CD4-positive, alpha-beta memory T cell (primary cell): ENCODE measurements at places on chromosomes 5 and 9.
A peak's percentile ranks its signal among the peaks of the same experiment; 100 is the strongest.

GRCh38 chr9:33445389-33446239 is 1.8 kb downstream of the AQP3 start:
- peak; percentile 33 for DNase-seq

- no peak for DNase-seq
Observed at GRCh38 chr9:113888336-113888735, 12.2 kb downstream of the ZNF618 start.

DNA sequence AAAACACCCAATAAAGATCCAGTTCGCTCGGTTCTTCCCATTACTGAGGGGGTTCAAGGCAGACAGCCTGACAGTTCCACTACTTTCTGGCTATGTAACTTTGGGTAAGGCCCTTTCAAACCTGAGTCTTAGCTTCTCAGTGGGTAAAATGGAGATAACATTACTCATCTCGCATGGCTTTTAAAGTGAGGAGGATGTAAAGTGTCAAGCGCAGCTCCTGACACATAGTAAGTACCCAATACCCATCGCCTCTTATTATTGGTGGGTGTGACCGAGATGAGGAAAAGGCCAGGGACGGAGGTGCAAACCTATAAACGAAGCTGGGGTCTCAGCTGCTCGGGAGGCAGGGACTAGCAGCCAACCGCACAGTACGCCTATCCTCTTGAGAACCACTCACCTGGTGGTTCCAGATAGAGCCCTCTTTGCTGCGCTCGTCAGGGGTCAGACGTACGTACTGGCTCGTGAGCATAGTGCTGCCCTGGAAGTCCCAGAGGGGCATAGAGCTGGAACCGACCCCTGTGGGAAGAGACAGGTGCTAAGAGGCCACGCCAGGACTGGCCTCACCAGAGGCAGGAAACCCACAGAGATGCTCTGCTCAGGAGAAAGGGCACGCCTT is 584 bp downstream of the LMAN2 start:
- no peak for DNase-seq

DNA sequence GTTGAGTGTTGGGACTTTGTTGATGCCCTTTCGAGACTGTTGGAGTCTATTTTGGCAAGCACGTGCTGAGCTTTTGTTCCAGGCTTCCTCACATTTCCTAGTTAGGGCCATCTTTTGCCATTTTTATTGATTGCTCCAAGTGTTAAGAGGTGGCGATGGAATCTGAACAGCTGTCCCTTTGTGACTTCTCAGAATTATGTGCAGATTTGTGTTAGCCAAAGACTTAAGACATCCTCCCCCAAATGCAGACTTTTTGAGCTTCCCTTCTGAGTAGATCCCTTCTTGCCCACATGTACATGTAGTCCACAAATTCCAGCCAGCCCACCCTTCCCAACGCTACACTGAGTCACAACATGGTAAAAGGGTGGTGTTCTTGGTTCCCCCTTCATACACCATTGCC is 59.2 kb downstream of the SPIN1 start:
- DNase-seq, result no peak

GRCh38 chr9:68555437-68556150 is 14.9 kb upstream of the TMEM252 start:
- no peak for DNase-seq

DNA sequence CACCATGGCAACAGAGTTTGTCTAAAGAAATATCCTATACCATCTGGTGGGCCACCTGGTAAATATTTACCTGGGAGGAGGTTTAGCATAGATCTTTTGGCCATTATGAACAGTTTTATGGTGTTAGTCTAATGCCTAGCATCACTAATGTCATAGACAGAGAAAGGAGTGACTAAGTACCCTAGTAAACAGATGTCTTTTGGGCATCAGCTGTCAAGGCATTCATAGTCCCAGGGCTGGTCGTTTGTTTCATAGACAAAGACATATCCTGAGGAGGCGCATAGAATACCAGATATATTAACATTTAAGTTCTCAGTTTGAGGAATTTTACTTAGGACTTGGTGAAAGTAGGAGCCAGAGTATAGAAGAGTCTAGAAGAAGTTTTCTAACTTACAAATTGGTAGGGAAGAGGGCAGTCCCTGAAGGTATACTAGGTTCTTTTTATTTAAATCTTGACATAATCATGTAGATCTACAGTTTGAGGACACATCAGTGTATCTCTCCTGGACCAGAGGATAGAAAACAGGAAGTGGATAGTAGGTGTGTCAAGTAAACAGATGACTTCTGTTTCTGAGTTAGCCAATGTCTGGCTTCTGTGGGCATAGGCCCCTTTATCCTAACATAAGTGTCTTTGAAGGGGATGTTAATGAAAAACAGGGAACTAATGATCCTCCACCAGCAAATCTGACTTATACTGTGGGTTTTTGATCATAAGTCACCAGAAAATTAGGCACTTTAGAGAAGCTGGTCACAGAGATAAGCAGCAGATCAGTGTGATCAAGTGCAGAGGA is 105.0 kb upstream of the PRSS3 start:
- DNase-seq, result no peak

- DNase-seq, result no peak
Observed at GRCh38 chr5:157516626-157517325, 56.8 kb downstream of the NIPAL4 start.

GRCh38 chr9:111162026-111162425 is 123.8 kb upstream of the LPAR1 start:
- DNase-seq, result no peak

DNA sequence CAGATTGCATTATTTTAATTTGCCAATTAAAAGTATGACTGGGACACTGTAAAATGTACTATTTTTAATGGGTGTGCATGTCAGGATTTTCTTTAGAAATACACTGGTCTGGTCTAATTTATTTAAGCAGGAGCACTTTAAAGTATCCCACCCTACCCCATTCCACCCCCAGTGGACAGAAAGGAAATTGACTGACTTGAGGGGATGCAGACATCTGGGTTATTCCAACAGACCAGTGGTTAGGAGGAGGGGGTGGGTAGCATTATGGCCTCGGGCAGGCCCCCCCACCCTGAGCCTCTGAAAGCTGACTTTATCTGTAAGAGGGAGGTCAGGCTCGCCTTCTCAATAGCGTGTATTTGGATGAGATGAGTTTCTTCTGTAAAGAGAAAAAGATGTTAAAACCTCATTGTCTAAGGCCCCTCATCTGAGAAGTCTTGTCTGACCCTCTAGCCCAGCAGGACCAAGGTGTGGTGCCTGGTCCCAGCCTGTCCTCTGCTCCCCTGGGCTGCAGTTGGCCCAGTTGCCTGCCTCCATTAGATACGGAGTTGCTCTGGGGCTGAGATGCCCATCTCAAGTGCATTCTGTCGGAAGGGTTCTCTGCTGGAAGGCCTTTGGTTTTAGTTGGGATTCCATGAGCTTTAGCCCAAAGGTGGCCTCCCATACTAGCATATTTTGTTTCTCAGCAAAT is 4.4 kb downstream of the HNRNPAB start:
- no peak for DNase-seq

GRCh38 chr5:131976414-131977211 is 31.1 kb upstream of the MEIKIN start:
- no peak for DNase-seq

DNA sequence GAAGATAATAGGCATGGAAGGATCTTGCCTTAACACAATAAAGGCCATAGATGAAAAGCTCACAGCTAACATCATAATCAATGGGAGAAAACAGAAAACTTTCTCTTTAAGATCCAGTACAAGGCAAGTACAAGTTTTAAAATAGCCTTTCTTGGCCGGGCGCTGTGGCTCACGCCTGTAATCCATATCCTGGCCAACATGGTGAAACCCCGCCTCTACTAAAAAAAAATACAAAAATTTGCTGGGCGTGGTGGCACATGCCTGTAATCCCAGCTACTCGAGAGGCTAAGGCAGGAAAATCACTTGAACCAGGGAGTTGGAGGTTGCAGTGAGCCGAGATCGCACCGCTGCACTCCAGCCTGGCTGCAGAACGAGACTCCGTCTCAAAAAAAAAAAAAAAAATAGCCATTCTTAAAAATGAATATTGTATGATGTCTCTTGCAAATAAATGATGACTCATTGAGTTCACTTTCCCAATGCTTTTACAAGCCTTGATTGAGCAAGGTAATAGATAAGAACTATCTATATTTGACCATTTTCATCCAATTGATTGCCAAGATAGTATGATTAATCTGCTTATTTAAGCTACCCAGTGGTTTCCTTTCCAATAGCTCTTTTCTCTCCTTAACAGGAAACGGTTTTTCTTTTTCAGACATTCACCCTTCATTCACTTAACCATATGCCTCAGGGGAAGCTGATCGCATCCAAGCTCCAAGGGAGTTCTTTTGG is 15.8 kb downstream of the CCDC152 start:
- DNase-seq, result no peak

DNA sequence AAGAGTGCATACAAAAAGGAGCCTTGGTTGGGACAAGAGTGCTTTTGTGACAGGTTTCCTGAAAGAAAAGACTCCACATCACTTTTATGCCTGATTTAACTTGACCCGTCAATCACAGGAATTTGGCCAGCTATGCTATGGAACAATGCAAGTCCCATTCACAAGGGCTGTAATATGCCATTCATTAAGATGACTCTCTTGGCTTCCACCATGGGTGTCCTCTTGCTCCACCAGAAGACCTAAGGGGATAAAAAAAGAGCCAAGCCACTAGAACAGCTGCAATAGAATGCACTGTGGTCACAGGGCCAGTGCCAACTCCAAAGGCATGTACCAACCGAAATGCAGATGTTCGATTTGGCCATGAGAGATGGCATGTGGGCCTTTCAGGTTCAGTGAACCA is 480.1 kb upstream of the MPDZ start:
- no peak for DNase-seq

GRCh38 chr9:131682261-131682660 is 57.6 kb downstream of the RAPGEF1 start:
- no peak for DNase-seq

- DNase-seq, result no peak
Observed at GRCh38 chr5:75567710-75568109, 43.5 kb upstream of the ANKDD1B start.

DNA sequence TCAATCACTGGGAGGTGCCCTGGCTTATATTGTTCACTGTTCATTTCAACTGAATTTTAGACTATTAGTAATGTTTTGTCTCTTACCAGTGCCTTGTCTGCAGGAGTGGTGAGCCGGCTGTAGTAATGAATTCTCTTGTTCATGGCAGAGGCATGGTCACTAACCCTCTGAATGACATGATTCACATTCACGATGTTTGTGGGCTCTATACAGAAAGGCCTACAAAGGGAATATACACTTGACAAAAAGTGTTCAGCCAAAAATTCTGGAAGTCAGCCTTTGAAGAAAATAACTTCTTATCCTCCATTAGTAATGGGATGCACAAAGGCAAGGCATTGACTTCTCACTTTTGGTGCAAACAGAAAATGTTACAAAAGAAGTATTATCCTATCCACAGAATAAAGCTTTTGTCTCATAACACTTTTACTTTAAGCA is 39.6 kb downstream of the SLC38A9 start:
- DNase-seq, result no peak

GRCh38 chr5:171710451-171711024 is 75.1 kb upstream of the SMIM23 start:
- no peak for DNase-seq

GRCh38 chr5:145637396-145637795 is 197.7 kb downstream of the PRELID2 start:
- DNase-seq, result no peak

GRCh38 chr5:1421521-1422341 is 23.5 kb downstream of the SLC6A3 start:
- no peak for DNase-seq

GRCh38 chr9:137294681-137295237 is 7.3 kb downstream of the NRARP start:
- no peak for DNase-seq

DNA sequence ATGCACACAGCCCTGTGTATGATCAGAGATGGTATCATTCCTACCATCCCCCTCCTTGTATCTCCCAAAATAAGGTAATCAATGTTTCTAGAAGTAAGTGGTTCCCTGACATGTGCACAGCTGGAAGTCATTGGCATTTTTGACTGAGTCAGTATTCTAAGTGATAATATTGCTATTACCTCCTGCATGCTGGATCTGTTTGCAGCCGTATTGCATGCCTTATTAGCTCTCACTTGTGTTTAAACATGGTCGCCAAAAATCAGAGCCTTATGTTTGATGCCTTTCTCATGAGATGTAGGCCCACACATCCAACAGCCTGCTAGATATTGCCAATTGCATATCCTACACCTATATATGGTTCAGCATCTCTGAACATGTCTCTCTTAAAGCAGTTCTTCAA is 254.3 kb downstream of the CDH12 start:
- DNase-seq, result no peak

GRCh38 chr5:111922344-111922743 is 165.3 kb upstream of the NREP start:
- no peak for DNase-seq

DNA sequence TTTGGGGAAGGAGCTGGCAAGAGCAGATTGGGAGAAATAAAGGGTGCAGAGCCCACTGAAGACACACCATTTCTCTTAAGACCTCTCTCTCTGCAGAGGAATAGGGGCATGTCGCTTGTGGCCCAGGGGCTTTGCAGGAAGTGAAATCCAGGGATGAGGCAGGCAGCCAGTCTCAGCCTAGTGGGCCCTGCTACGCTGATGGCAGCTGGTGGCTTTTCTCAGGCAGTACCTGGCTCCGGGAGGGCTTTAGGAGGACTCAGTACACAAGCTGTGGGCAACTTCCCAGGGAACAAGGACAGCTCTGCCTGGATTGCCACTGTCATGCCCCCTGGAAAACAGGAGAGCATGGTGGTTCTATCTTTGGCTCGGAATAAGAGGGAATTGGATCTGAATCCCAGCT is 76.2 kb upstream of the NEURL1B start:
- DNase-seq, result no peak

DNA sequence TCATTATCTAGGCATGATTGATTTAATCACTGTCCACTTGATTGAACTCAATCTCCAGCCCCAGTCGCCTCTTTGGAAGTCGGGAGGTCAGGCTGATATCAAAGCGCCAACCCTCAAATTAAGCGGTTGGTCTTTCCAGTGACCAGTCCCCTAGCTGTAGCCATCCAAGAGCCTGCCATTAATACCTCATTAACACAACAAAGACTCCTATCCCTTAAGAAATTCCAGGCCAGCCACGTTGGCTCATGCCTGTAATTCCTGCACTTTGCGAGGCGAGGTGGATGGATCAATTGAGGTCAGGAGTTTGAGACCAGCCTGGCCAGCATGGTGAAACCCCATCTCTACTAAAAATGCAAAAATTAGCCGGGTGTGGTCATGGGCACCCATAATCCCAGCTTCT is 27.4 kb upstream of the GCNT1 start:
- no peak for DNase-seq

- DNase-seq, result no peak
Observed at GRCh38 chr5:93610581-93611272, 27.7 kb downstream of the NR2F1 start.

GRCh38 chr5:109225716-109226625 is 183.8 kb downstream of the PJA2 start:
- no peak for DNase-seq
